ENCODE measurements at places on chromosomes 3 and 15.

DNA sequence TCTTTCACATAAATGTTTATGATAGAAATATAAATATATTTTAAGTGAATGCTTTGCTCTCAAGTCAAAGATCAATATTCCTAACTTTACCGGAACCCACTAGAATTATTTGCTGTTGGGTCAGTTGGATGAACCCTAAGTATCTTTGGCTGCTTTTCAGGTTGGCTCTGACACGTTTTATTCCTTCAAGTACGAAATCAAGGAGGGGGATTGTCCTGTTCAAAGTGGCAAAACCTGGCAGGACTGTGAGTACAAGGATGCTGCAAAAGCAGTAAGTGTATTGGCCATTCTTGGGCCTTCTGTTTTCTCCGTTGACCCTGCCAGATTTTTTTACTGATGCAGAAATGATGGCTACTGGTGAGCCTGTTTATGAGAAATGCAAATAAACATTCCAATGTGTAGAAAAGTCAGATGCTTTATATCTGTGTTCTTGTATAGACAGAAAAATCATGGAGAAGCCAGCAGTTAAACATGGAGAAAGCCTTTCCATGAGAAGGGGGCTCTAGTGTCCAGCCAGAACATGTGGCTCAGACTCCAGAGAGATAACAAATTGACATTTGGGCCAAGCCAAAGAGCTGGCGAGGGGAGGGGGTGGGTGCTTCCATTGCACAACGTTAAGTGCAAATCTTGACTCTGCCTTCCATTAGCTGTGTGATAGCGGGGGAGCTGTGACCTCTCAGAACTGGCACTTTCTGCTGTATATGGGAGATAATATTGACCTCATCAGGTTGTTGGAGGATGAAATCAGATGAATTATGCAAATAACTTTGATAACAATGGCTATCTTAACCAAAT lies 3.0 kb downstream of the KNG1 start:
- DNase-seq = no peak

DNA sequence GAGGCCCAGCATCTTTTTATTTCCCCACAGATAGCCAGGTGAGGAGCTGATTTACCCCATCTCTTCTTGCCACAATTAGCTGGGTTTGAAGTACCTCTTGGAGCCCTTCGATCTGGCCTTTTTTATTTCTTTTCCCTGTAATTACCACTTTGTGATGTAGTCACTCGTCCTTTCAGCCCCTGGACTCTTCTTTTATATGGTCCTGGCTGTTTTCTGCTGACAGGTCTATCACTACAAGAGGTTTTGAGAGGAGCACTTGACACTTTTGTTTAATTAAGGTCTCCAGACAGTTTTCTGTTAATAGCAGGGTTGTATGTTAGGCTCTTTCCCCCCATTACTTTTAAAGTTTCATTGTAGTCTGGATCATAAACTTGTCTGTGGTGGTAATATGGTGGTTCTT lies 11.8 kb downstream of the ATXN7 start:
- no peak for DNase-seq

DNA sequence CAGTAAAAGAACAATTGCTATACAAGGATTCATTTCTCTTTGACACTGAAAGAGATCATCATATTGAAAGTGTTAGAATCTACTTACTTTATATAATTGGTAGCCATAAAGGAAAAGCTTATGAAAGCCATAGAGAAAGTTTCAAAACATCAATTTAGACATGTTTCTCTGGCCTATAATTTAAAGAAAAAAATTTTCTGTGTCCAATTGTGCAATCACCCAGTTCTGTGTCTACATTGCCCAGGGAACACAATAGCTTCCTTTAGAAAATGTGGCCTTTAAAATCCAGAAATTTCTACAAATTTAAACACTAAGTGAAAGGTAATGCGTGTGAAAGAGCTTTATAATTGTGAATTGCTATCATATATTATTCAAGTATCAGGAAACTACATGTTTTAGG lies 259.2 kb downstream of the GBE1 start:
- DNase-seq = no peak

DNA sequence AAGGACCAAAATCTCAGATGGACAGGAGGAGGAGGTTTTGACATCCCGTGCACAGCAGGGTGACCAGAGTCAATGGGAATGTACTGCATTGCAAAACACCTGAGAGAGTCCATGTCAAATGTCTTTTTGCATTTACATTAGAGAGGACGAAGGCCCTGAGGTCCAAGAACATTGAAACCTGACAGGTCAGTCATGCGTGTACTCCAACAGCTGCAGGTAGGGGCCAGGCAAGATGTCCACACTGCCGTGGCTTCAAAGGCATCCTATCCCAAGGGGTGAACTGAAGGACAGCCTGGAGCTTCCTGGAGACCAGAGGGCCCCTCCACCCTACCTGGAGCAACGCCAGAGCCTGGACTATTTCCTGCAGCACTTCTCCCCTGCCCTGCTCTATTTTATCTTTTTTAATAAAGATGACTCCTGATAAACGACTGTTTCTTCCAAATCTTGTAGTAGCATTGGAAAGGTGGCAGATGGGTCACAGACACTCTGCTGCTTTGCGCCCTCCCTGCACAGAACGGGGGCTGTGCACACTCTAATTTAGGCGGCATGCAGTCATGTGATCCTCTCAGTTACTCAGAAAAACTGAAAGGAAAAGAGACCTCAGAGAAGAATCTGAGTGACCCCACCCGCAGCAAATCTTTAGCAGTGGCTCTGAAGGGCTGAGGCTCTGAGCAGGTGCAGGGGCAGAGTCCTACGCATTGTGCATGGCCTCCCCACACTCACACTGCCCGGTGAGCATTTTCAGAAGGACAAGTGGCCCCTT lies 68.2 kb downstream of the HMCES start:
- DNase-seq = no peak

DNA sequence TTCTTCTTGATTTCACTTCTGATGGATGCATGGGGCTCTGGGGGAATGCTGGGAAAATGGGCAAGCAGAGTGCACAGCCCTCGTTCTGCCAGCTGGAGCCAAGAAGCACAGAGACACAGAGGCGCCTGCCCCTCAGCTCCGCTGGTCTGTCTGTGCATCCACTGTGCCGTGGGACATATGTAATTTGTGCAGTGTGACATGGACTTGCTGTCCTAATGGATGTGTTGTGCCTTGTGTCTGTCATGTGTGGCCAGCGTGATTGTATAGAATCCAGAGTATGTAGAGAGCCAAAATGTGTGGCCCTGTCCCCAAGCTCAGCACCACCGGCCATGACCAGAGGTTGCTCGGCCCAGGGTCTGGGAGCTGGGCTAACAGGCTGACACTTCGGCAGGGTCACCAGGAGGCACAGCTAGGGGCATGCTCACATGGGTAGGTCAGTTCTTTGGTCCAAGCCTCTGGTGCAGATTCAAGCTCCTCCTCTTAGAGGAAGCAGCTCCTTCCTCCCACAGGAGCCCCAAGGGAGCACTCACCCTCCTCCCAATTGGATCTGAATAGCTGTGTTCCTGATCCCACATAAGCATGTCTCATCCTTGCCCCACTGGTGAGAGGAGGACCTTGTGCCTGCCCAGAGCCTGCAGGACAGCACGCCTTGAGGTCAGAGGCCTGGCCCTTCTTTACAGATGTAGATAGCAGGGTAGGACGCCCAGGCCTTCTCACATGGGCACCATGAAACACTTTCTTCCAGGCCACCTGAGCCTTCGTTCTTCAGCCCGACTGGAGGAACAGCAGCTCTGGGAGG lies 100.8 kb upstream of the ABHD17C start:
- DNase-seq = no peak
